Forelimb muscle (tissue), 1 donor: ENCODE measurements at places on chromosomes 5 and 9. TPM values are rescaled to one million over a fixed set of nuclear protein-coding genes. Genes with fewer than 3 reads are reported as not detected.

The PCDHB6 gene
- polyA plus RNA-seq, result 1.4 TPM

The PCDH1 gene
- 13.6 TPM for polyA plus RNA-seq

- no peak for DNase-seq
Observed at GRCh38 chr5:93894601-93895354, 153.4 kb upstream of the POU5F2 start.

DNA sequence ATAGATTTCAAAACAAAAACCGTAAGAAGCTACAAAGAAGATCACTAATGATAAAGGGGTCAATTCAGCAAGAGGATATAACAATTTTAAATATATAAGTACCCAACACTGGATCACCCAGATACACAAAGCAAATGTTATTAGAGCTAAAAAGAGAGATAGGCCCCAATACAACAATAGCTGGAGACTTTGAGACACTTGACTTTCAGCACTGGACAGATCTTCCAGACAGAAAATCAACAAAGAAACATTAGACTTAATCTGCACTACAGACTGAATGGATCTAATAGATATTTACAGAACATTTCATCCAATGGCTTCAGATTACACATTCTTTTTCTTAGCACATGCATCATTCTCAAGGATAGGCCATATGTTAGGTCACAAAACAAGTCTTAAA, 46.3 kb upstream of the TAF1L start:
- DNase-seq, result no peak
